ENCODE measurements at places on chromosomes 16 and 17. TPM values are rescaled to one million over a fixed set of nuclear protein-coding genes. Genes with fewer than 3 reads are reported as not detected.

Gene TAC4
- total RNA-seq: not detected

DNA sequence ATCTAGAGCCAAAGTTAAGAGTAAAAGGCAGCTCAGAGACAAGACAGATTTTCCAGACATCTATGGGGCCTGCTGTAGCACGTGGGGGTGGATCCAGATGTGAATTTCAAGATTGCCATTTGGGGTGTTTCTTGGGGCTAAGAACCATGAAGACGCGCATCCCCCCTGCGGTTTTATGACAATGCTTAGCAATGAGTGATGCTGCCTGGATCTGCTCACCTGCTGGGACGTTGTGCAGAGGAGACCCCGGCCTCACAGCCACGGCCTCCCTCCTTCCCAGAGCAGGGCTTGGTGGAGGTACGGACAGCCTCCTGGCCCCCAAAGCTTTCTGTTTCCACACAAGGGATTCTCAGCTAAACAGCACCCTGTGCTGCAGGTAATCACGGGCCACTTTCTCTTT, 151.5 kb upstream of the DYNLRB2 start:
- H3K27me3 ChIP-seq: no peaks in the 10 kb centered on the region
- H3K4me3 ChIP-seq: no peak overlapping the region
- H3K36me3 ChIP-seq: no peaks in the 10 kb centered on the region
- no peaks in the 10 kb centered on the region for H3K4me1 ChIP-seq
- no peak for DNase-seq

Gene SDR42E1
- total RNA-seq: not detected

Gene GPR142
- not detected for total RNA-seq

- peak overlapping the region; percentile 82 for H3K4me3 ChIP-seq
- peak overlapping the region; percentile 87 for H3K27ac ChIP-seq
- peaks cover 52% of the 10 kb centered on the region for H3K4me1 ChIP-seq
- DNase-seq: no peak
- peaks cover 7% of the 10 kb centered on the region for H3K36me3 ChIP-seq
These were observed 1.2 kb downstream of the ORMDL3 start for GRCh38 chr17:39926135-39926587.

GRCh38 chr16:27818246-27818645, 245.3 kb downstream of the GSG1L start:
- H3K27ac ChIP-seq: no peak overlapping the region
- H3K36me3 ChIP-seq: no peaks in the 10 kb centered on the region
- no peak overlapping the region for H3K4me3 ChIP-seq
- DNase-seq: no peak
- H3K27me3 ChIP-seq: peaks cover 20% of the 10 kb centered on the region

DNA sequence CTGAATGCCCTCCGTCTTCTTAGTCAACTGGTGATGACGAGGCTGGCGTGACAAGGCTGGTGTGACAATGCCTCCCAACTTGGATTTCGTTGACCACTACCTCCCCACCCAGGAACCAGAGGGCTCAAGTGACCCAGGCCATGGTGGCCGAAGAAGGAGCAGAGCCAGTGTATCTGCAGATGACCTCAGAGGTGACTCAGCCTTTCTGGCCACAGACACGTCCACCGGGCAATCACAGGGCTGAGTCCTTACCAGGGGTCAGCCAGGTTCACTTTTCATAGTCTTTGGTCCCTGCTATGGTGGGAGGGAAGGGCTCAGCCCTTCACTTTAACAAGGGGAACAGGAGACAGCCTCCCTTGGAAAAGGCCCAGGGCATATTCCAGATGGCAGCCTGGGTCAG, 116.3 kb downstream of the MAF start:
- H3K36me3 ChIP-seq: no peaks in the 10 kb centered on the region
- no peak overlapping the region for H3K27ac ChIP-seq
- H3K27me3 ChIP-seq: peaks cover 17% of the 10 kb centered on the region

All from osteocyte (in vitro differentiated cells).